H9 (cell line): ENCODE measurements at places on chromosomes 6 and 20. TPM values are rescaled to one million over a fixed set of nuclear protein-coding genes. Genes with fewer than 3 reads are reported as not detected.
A peak's percentile ranks its signal among the peaks of the same experiment; 100 is the strongest.

The TREML2 gene
- total RNA-seq = 0.07 TPM in 2 replicates

The NKAPL gene
- 0.13 TPM in 1 of 2 replicates, not detected in the other for total RNA-seq

The MEP1A gene
- not detected in 2 replicates for total RNA-seq

The OPRM1 gene
- not detected in 2 replicates for total RNA-seq

The PPP1R14C gene
- 0.09 and 0.37 TPM in 2 replicates for total RNA-seq

The PRSS35 gene
- 1.4 and 1.7 TPM in 2 replicates for total RNA-seq

The C20orf202 gene
- total RNA-seq = 0.13 TPM in 1 of 2 replicates, not detected in the other

The ANKRD6 gene
- total RNA-seq = 5.4 and 5.6 TPM in 2 replicates

The BFSP1 gene
- 8.6 and 9.4 TPM in 2 replicates for total RNA-seq

The TRIM31 gene
- total RNA-seq = not detected in 2 replicates

The AKAP12 gene
- total RNA-seq = 48.5 and 52.3 TPM in 2 replicates

- no peaks in the 10 kb centered on the region for H3K4me1 ChIP-seq
- no peak for DNase-seq
- no peaks in the 10 kb centered on the region for H3K27me3 ChIP-seq
- H3K4me3 ChIP-seq = no peak overlapping the region
- H3K27ac ChIP-seq = no peak overlapping the region
Measured at GRCh38 chr20:51462566-51463276, 79.8 kb downstream of the NFATC2 start.

DNA sequence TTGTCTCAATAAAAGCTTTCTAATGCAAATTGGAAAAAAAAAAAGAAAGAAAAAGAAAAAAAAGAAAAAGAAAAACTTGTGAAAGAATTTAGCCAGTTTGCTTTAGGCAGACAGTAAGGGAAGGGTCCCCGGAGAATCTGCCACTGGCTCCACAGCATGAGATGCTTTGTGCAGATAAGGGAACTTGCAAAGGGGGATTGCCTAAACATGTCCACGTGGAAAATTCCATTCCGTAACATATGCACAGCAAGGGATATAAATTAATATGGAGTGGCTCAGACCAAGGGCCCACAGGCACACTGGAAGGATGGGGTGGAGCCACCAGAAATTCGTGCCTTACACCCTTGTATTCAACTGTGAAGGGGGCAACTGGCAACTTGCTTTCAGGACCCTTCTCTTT, 45.4 kb downstream of the MKKS start:
- H3K36me3 ChIP-seq = no peaks in the 10 kb centered on the region
- DNase-seq = no peak
- no peaks in the 10 kb centered on the region for H3K4me1 ChIP-seq
- no peaks in the 10 kb centered on the region for H3K27me3 ChIP-seq
- H3K4me3 ChIP-seq = no peak overlapping the region

DNA sequence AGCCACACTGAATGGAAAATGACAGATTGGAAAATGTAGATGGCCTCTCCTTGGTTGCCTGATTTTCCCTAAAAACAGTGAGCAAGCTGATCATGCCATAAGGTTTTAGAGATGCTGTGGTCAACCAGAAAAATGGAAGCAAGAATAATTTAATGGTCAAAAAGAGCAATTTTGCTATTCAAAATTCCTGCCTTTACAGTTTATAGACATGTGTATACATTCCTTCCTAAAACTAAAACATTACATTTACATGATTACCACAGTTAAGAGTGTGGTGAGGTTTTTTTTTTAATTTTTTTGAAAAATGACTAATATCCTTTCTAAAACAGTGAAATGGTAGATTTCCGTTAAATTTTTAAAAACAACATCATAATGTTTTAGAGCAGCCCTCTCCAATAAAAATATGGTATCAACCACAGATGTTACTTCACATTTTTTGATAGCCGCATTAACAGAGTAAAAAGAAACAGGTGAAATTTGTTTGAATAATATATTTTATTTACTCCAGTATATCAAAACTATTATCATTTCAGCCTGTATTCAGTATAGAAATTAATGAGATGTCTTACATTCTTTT, 407.0 kb upstream of the SOX4 start:
- no peak overlapping the region for H3K27ac ChIP-seq
- H3K4me1 ChIP-seq = peaks cover 15% of the 10 kb centered on the region; the same call in 1 of the 2 replicates
- DNase-seq = no peak
- peak overlapping the region; percentile 46; the same call in 2 of the 3 replicates for H3K4me3 ChIP-seq
- H3K36me3 ChIP-seq = peaks cover under 1% of the 10 kb centered on the region; the same call in 1 of the 2 replicates

- peaks cover 47% of the 10 kb centered on the region for H3K36me3 ChIP-seq
- no peak overlapping the region for H3K4me3 ChIP-seq
- no peaks in the 10 kb centered on the region for H3K27me3 ChIP-seq
- no peak overlapping the region for H3K27ac ChIP-seq
Measured at GRCh38 chr6:18139935-18140621, 14.8 kb downstream of the TPMT start.

DNA sequence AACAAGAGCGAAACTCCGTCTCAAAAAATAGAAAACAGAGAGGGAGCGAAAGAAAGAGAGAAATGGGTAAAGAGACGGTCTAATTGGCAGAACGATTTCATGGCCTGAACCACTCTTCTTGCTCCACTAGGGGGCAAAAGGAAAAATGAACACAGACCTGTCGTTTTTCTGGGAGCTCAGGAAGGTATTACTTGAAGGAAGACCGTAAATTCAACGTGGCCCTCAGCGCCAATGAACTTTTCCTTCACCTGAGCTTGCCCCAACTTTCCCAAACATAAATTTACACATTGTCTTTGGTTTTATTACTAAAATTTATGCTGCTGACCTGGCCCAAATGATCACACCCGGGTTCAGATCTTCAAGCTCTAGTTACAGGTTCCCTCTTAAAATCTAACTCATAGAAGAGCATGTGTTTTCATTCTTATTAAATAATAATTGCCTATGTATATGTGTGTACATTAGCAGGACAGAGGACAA, 67.3 kb downstream of the ATP9A start:
- no peaks in the 10 kb centered on the region for H3K36me3 ChIP-seq
- DNase-seq = peak; percentile 50
- H3K4me1 ChIP-seq = peaks cover 10% of the 10 kb centered on the region
- no peaks in the 10 kb centered on the region for H3K27me3 ChIP-seq

DNA sequence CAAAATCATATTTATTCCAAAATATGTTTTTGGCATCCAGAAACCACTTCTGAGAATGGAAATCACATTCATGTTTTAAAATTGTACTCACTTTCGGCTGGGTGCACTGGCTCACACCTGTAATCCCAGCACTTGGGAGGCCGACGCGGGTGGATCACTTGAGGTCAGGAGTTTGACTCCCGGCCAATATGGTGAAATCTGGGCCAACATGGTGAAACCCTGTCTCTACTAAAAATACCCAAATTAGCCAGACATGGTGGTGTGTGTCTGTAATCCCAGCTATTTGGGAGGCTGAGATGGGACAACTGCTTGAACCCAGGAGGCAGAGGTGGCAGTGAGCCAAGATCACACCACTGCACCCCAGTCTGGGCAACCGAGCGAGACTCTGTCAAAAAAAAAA, 580.7 kb downstream of the MAFB start:
- no peaks in the 10 kb centered on the region for H3K4me1 ChIP-seq
- H3K27ac ChIP-seq = no peak overlapping the region
- no peaks in the 10 kb centered on the region for H3K27me3 ChIP-seq
- no peak for DNase-seq
- H3K4me3 ChIP-seq = no peak overlapping the region
- no peaks in the 10 kb centered on the region for H3K36me3 ChIP-seq

DNA sequence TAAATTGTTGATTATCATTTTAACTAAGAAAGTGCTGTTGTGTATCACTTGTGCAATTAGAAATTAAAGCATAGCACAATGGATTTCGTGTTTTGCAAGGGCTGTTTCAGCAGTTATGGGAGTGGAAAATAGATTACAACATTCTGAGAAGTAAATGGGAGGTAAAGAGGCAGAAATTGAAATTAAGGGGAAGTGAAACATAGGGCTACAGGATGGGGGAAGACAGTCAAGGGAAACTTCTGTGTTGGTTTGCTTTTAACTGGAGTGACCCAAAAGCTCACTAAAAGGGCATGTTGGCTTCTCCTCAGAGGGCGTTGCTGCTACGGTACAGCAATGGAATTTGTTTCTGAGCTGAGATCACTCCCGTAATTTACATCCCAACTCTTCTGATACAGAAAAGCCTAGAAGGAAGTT, 147.5 kb downstream of the BCAS1 start:
- no peak for DNase-seq
- H3K27me3 ChIP-seq = no peaks in the 10 kb centered on the region
- no peaks in the 10 kb centered on the region for H3K36me3 ChIP-seq
- H3K4me3 ChIP-seq = no peak overlapping the region
- no peak overlapping the region for H3K27ac ChIP-seq
- H3K4me1 ChIP-seq = peaks cover 11% of the 10 kb centered on the region; the same call in 1 of the 2 replicates

DNA sequence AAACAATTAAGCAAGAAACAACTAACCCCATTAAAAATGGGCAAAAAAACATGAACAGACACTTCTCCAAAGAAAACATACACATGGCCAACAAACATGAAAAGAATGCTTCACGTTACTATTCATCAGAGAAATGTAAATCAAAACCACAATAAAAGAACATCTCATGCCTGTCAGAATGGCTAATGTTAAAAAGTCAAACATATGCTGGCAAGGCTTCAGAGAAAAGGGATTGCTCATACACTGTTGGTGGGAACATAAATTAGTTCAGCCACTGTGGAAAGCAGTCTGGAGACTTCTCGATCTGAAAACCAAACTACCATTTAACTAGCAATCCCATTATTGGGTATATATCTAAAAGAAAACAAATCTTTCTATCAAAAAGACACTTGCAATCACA, 217.5 kb downstream of the TINAG start:
- DNase-seq = no peak
- H3K27ac ChIP-seq = no peak overlapping the region
- H3K4me1 ChIP-seq = no peaks in the 10 kb centered on the region
- no peak overlapping the region for H3K4me3 ChIP-seq
- H3K36me3 ChIP-seq = peaks cover 3% of the 10 kb centered on the region; the same call in 2 of the 3 replicates
- H3K27me3 ChIP-seq = no peaks in the 10 kb centered on the region

GRCh38 chr6:52417675-52418111, 2.4 kb upstream of the EFHC1 start:
- no peaks in the 10 kb centered on the region for H3K27me3 ChIP-seq
- DNase-seq = no peak
- no peak overlapping the region for H3K4me3 ChIP-seq
- H3K4me1 ChIP-seq = no peaks in the 10 kb centered on the region
- H3K27ac ChIP-seq = no peak overlapping the region

- peaks cover 21% of the 10 kb centered on the region; the same call in 2 of the 3 replicates for H3K36me3 ChIP-seq
- no peak overlapping the region for H3K27ac ChIP-seq
- no peaks in the 10 kb centered on the region for H3K27me3 ChIP-seq
- H3K4me1 ChIP-seq = no peaks in the 10 kb centered on the region
- DNase-seq = no peak
Measured at GRCh38 chr6:42860481-42860880, 18.9 kb upstream of the RPL7L1 start.
